ENCODE measurements at places on chromosomes 2 and 18.

- DNase-seq: no peak
Observed at GRCh38 chr2:148653437-148653836, 8.9 kb downstream of the EPC2 start.

DNA sequence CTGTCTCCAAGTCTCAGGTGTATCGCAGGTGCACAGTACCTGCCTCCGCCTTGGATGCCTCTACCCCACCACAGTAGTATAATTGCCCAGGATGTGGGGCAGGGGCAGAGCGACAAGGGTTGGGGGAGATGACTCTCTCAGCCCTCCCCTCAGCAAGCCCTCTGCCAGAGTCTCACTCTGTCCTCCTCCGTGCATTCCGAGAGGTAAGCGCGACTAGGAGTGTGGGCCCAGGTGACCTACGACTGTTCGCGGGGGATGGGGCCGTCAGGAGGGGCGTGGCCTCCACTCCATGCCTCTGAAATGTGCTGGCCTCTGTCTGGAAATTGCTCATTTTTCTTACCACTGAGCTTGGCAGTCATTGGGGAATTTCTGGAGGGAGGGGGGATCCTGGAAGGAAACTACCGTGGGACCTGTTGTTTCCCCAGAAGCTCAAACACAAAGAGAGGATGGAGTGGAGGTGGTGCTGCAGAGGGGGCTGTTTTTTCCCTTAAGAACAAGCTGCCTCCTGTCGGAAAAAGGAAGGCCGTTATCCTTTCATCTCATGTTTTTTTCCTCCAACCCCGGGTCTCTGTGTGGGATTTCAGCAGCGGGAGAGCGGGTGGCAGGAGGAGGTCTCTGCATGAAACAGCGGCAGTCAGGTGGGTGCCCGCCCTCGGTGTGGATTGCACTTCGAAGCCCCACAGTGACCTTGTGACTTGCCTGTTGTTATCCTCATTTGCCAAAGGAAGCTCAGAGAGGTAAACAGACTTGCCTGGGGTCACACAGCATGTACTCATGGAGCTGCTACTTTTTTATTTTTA lies 13.0 kb upstream of the RALB start:
- peak; percentile 89 for DNase-seq

DNA sequence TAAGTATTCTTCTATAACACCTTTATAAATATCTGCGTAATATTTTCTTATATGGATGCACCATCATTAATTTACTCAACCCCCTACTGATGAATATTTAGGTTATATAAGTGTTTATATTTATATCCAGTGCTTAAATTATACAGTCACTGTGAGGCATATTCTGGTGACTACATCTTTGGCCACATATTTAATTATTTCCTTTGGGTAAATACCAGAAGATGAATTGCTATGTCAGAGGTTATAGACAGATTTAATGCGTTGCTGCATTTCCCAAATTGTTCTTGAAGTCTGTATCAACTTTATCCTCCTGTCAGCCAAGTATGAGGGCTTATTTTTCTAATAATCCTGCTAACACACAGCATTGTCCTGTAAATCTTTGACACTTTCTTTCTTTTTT lies 18.7 kb downstream of the DYSF start:
- no peak for DNase-seq

- DNase-seq: no peak
Observed at GRCh38 chr2:150767991-150768746, 280.7 kb upstream of the RND3 start.

DNA sequence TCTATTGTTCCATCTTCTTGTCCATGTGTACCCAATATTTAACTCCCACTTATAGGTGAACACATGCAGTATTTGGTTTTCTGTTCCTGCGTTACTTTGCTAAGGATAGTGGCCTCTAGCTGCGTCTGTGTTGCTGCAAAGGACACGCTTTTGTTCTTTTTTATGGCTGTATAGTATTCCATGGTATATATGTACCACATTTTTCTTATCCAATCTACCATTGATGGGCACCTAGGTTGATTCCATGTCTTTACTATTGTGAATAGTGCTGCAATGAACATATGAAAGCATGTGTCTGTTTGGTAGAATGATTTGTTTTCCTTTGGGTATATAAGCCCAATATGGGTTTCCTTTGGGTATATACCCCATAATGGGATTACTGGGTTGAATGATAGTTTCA lies 77.3 kb upstream of the MMADHC start:
- no peak for DNase-seq

GRCh38 chr2:137924019-137924418 lies 40.3 kb upstream of the HNMT start:
- DNase-seq: peak; percentile 11

GRCh38 chr2:119746836-119747686 lies 12.7 kb upstream of the PTPN4 start:
- DNase-seq: peak; percentile 28

- no peak for DNase-seq
Observed at GRCh38 chr2:218721934-218722333, 11.3 kb downstream of the TTLL4 start.

DNA sequence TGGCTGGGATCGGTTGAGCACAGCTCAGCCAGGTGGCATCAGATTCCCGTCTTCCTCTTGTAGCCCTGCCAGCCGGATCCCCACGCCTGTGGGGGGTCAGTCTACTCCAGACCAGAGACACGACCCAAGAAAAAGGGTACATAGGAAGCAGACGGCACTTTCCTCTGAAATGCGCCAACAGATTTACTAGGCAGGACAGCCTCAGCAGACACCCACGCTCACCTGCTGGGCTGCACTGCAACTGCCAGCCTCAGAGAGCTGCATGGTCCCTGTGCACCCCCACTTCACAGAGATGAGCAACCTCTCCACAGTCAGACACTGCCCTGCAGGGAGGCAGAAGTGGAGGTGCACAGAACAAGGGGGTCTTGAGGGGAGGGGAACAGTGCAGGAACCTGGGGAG lies 75.7 kb upstream of the OTOS start:
- DNase-seq: no peak

GRCh38 chr2:51409920-51410319 lies 378.0 kb upstream of the NRXN1 start:
- DNase-seq: no peak

DNA sequence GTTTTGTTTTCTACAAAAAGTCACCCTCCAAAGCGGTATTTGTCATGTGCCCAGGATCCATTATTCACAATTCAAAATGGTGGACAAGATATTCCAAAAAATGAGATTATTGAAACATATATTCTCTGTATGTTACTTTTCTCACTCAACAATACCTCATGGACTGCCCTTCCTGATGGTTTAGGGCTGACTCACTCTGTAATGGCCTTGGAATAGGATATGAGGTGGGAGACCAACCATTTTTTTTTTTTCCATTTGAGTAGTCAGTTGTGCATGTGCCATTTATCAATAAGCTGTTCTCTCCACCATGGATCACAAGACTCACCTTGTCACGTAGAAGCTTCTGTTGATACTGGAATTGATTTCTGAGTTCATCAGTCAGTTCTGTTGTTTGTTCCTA lies 64.5 kb downstream of the LYPD6 start:
- DNase-seq: no peak

DNA sequence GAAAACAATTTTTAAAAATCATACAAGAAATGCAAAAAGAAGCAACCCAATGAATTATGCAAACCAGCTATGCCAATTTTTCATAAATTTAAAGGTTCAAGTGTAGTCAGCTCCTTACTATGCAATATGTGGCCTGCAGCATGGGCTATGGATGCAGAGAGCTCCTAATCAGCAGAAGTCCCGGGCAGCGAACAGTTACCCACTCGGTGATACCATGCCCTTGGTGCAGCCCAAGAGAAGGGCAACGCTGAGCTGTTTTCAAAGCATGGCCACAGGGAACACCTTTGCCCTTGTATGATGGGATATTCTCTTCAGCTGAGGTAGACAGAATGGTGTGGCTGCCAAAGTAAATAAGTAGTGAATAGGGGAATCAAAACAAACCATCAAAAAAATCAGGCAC lies 17.3 kb upstream of the ARL5A start:
- DNase-seq: no peak

- no peak for DNase-seq
Observed at GRCh38 chr2:239765076-239765845, 259.9 kb downstream of the NDUFA10 start.

DNA sequence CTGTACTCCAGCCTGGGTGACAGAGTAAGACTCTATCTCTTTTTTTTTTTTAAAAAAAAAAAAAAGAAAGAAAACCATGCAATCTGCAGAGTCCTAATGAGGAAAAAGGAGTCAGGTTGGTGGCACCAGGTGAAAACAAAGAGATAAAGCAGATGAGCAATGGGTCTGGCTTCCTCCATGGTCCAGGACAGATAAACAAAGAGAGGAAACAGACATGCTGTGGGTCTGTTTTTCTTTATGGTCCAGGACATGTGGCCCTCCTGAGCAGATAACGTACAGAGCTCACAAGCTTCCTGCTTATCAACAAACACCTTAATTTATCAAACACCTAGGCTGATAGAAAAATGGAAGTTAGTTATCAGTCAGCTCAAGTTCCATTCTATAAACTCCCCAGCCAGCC lies 24.4 kb upstream of the TUBB6 start:
- DNase-seq: no peak

GRCh38 chr2:127754186-127754585 lies 52.9 kb downstream of the SFT2D3 start:
- no peak for DNase-seq

DNA sequence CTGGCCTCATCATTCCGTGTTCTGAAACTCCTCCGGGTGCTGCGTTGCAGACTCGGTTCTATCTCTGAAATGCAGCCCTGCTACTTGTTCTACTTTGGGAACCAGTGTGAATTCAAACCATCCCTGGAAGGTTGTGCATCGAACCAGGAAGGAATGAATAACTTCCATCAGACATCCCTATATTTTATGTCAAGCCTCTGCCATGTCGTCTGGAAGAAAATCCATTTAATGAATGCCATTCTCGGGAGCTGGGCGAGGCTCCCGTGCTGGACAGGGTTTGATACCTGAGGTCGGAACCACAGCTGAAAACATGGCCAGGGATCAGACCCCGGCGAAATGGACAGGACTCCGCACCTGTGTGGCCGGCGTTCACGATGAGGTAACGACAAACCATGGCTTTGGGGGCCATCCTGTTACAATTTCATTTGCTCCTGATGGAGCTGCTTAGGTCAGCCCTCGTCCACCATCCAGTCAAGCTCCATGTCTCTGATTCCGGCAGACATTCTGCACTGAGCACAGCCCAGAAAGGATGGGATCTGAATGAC lies 821.6 kb downstream of the GALR1 start:
- no peak for DNase-seq

DNA sequence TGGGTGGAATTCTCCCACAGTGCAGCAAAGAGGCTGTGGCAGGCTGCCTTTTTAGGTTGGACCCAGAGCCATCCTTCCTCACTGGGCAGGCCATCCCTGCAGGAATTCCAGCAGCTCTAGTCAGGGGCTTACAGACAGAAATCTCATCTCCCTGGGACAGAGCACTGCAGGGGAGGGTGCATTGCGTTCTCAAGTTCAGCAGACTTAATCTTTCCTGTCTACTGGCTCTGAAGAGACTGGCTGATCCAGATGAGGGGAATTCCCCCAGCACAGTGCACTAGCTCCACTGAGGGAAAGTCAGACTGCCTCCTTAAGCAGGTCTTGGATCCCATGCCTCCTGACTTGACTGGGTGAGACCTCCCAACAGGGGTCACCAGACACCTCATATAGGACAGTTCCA lies 899.7 kb upstream of the VRK2 start:
- DNase-seq: no peak

DNA sequence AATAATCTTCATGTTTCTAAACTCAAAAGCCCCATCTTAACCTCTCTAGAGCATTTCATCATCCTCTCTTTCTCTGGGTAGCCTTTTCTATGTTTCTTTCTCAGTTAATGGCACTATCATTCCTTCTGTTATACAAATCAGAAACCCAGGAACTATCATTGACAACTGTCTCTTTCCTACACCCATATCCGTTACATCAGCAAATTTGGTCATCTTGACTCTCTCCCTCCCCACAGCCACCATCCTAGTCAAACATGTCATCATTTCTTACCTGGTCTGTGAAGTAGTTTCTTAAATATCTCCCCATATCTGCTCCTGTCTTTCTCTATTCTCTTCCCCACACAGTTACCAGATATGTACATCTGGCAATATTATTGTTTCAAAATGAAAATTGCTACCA lies 62.8 kb downstream of the THSD7B start:
- DNase-seq: no peak

GRCh38 chr18:10094154-10094553 lies 180.3 kb downstream of the VAPA start:
- DNase-seq: no peak

GRCh38 chr2:217035967-217036366 lies 176.1 kb upstream of the TNP1 start:
- peak; percentile 5 for DNase-seq

DNA sequence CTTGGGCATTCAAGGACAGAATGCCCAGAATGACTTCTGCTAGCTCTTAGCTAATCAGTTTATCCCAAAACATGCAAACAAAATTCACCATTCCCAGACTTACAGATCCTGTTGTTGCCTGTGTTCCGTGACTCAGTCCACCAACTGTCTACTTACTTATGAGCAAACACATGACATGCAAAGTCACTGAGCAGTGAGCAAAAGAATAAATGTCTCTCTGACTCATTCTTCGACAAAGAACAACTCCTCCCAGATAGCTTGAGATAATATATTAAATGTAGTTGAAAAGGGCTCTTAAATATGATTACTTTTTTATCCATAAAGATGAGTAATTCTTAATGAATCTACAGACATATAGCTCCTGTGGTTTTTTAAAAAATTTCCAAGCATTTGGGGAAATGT lies 9.0 kb upstream of the CREG2 start:
- DNase-seq: peak; percentile 89

GRCh38 chr18:5237083-5237722 lies 40.1 kb upstream of the AKAIN1 start:
- DNase-seq: peak; percentile 13

DNA sequence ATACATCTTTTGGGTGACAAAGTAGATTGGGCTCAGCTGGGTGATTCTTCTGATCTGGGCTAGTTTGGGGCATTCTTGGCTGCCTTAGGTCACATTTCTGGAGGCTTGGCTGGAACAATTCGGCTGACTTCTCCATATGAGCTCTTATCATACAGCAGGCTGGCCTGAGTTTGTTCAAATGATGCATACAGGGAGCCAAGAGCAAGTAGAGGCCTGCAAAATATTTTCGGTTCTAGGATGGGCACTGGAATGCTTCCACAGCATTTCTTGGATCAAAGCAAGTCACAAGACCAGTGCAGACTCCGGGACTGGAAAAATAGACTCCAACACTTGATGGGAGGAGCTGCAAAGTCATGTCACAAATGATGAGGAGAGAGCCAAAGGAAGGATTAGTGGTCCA lies 98.4 kb downstream of the SCG2 start:
- no peak for DNase-seq

- DNase-seq: no peak
Observed at GRCh38 chr2:74091391-74091790, 56.3 kb downstream of the BOLA3 start.

- DNase-seq: no peak
Observed at GRCh38 chr18:9140381-9140780, 3.8 kb downstream of the ANKRD12 start.

DNA sequence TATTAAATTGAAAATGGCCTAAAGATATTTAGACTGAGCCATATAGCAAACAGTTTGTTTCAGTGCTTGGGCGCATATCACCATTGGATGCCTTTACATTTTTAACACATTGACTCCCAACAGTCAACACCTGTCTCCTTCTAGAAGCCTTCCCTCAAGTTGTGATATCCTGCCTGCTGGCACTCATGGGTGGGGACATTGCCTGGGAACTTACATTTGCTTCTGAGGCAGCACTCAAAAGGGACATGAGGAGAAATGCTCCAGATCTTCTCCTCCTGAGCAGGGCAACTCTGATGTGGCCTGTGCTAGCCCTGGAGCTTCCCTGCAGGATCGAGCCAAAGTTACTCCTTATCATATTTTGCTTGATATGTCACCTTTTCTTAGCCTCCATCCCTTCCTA lies 392.2 kb downstream of the CDH7 start:
- no peak for DNase-seq

GRCh38 chr2:45570671-45571334 lies 40.3 kb downstream of the SRBD1 start:
- DNase-seq: peak; percentile 49

All from fibroblast of pulmonary artery (primary cell).